KG1 (cell line): ENCODE measurements at places on chromosomes 3 and 15.

DNA sequence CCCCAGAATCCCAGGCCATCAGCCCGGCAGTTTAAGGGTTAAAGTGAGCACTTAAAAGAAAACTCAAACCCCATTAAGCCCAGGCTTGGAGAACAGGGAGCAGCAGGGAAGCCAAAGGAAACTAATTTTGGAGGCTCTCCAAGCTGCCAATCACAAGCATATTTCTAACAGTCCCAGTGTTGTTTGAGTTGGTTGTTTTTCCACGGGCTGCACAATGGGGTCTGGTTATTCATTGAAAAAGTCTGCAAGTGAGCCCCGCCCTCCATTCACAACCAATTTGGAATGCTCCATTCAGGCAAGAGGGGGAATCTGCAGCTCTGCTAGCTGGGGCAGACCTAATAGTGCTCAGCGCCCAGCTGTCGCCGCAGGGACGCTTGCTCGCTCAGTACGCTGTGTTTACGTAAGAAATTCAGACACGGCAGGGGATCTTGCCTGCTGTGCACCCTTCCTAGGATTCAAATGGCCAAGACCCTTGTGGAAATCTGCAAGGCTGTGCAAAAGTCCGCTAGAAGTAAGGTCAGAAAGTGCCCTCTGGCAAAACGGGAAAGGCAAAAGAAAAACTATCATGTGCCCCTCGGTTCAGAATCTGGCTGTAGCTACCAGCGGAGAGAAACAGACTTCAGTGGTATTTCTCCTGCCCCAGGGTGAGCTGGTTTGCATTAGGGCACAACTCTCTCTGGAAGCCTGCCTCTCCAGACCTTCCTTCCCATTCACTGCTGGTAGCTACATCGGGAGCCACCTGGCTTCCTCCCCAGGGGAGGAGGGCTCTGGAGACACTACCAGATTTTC, 11.0 kb downstream of the ETV5 start:
- DNase-seq = no peak

- DNase-seq = no peak
These were observed 42.4 kb upstream of the SLC41A3 start for GRCh38 chr3:126126286-126126685.

GRCh38 chr15:95653361-95653805, 677.1 kb upstream of the NR2F2 start:
- DNase-seq = no peak

- DNase-seq = no peak
These were observed 657.2 kb upstream of the ROBO1 start for GRCh38 chr3:80424951-80425350.

DNA sequence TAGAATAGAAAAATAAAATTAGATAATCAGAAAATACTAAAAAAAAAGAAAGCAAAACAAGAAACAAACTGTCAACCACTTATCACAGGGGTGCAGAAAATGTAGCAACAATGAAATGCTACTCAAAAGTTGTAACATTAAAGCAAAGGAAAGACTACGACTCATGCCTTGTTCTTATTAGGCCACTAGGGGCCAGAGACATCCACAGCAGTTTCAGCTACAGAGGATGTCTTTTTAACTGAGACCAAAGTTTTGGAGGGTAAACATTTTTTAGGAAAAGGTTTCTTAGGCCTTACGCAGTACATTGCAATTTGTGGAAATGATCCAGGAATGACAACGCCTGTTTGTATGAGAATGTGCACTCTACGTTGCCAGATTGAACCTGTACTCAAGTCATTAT, 15.4 kb upstream of the CADM2 start:
- no peak for DNase-seq

DNA sequence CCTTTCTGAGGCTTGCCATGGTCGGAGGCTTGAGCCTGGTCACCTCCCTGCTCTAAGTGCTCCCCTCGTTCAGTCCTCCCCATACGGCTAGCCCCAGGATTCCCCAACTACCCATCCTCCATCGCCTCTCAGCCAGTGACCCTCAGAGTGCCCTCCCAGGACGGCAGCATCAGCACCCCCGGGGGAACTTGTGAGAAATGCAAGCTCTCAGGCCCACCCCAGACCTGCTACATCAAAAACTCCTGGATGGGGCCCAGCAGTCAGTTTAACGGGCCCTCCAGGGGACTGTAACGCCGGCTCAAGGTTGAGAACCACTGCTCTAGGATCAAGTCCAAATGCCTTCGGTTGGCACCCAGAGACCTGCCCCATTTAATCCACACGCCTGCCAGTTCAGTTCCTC, 6.9 kb downstream of the ADAMTS17 start:
- DNase-seq = no peak

DNA sequence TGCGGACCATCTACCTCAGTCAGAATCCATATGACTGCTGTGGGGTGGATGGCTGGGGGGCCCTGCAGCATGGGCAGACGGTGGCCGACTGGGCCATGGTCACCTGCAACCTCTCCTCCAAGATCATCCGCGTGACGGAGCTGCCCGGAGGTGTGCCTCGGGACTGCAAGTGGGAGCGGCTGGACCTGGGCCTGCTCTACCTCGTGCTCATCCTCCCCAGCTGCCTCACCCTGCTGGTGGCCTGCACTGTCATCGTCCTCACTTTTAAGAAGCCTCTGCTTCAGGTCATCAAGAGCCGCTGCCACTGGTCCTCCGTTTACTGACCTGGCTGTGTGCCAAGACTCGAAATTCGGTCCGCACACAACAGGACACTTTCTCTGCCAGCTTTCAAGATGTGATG, 21.9 kb downstream of the NRROS start:
- DNase-seq = no peak
